ENCODE measurements at places on chromosomes 16 and 17.

- DNase-seq, result no peak
Measured at GRCh38 chr17:6927290-6928126, 68.3 kb upstream of the ALOX12 start.

DNA sequence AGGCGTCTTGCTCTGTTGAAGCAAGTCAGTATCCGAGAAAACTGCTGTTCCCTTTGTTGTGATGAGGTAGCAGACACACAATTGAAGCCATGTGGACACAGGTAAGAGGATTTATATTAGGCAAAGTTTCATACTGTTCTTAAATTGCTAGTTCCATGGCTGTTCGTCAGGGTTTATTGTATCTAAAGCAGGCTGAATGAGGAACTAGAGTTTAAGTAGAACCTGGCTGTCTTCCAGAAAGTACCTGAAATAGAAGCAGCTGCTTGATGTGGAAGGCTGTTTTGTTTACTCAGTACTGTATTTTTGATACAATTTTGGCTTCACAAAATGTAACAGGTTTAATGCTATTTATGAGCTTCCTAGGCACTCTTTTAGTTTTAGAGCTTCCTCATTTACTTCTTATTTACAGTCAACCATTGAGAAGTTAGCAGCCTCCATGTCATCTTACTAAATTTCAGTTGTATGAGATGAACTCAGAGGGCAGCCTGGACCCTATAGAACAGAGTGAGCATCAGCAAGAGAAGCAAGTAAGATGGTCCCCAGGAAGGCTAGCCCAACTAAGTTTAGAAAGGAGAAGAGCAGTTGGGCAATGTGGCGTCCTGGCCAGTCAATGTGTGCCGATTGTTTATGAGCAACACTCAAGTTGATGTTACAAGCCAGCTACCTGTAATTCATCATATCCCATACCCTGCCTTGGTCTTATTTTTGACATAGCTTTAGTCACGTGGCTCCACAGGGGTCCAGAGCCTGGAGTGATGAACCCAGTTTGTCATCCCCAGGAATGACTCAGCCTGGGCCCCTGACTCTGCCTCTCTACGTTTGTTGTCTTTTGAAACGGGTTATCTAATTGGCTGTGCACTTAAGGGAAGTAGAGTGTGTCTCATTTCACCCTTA, 9.7 kb upstream of the ARL2BP start:
- DNase-seq, result peak; percentile 49

GRCh38 chr17:71392715-71393567, 727.9 kb upstream of the SOX9 start:
- DNase-seq, result no peak

- DNase-seq, result no peak
Measured at GRCh38 chr17:68397108-68397536, 60.2 kb downstream of the WIPI1 start.

DNA sequence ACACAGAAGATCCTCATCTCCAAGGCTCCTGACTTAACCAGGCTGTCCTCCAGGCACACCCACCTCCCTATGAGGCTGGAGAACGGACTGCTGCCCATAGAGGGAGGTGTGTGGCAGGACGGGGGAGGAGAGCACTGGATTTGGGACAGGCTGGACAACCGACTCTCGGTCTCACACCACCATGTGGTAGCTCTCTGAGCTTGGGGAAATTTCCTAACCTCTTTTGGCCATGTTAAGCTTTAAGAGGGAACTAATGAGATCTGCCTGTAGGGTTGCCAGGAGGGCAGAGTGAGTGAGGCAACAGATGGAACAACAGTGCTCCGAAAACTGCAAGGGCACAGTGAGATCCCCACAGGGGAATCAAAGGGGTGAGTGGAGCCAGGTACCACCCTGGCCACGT, 32.7 kb downstream of the RHBDL3 start:
- DNase-seq, result no peak

DNA sequence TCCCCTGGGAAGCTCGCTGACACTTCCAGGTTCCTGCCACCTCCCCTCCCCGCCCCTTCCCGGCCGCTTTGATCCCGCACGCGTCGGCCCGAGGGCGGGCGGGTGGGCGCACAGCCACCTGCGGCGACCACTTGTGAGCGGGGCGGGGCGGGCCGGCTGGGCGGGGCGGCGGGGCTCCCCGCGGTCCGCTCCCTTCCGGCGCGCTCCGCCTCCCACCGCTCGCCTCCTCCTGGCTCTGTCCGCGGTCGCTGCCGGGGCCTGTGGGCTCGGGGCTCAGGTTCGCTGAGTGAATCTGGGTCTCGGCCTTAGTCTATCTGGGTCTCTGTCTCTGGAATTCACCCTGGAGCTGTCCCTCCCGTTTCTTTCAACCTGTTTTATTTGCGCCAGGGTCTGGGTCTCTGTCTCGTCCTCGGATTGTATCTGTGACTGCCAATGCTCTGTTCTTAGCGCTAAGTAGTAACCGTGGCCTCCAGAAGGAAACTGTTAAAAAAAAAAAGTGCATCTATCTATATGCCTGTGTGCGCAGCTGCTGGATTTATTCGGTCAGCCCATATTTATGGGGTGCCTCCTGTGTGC, 2.7 kb upstream of the HES7 start:
- DNase-seq, result peak; percentile 62

- no peak for DNase-seq
Measured at GRCh38 chr16:85185303-85186100, 73.2 kb upstream of the CIBAR2 start.

GRCh38 chr17:33562792-33563191, 269.7 kb upstream of the ASIC2 start:
- DNase-seq, result no peak

DNA sequence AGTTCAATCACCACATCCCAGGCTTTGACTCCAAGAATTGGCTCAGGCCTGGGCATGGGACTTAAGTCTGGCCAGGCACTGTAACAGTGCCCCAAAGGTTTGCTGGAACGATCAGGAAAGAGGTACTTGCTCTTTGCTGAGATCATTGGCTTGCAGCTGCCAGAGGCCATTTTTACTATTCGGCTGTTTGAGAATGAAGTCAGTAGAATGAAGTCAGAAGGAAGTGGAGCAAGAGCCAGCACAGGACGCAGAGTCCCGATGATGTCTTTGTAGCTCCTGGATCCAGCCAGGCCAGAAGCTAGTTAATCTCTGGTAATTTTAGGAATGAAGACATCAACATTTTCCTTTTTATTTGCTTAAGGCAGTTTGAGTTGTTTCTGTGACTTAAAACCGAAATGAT, 195.5 kb downstream of the RAB11FIP4 start:
- no peak for DNase-seq

GRCh38 chr16:50473356-50473945, 74.7 kb upstream of the NKD1 start:
- DNase-seq, result peak; percentile 46

GRCh38 chr16:5296176-5296575, 198.6 kb upstream of the EEF2KMT start:
- no peak for DNase-seq

- no peak for DNase-seq
Measured at GRCh38 chr17:28986714-28987655, 18.8 kb downstream of the SEZ6 start.

GRCh38 chr17:57138956-57139576, 54.0 kb downstream of the AKAP1 start:
- no peak for DNase-seq

DNA sequence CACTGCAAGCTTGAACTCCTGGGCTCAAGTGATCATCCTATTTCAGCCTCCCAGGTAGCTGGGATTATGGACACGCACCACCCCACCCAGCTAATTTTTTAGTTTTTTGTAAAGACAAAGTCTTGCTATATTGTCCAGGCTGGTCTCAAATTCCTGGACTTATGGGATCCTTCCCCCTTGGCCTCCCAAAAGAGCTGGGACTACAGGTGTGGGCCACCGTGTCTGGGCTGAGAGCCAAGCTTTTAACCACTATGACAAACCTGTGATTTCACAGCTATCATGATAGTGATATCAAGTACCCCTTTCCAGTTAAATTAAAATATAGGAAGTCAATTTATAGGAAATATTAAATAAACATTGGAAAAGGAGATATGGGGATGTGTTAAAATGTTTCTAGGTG, 74.6 kb upstream of the IRX6 start:
- no peak for DNase-seq

GRCh38 chr16:79848719-79849118, 248.2 kb upstream of the MAF start:
- DNase-seq, result no peak

DNA sequence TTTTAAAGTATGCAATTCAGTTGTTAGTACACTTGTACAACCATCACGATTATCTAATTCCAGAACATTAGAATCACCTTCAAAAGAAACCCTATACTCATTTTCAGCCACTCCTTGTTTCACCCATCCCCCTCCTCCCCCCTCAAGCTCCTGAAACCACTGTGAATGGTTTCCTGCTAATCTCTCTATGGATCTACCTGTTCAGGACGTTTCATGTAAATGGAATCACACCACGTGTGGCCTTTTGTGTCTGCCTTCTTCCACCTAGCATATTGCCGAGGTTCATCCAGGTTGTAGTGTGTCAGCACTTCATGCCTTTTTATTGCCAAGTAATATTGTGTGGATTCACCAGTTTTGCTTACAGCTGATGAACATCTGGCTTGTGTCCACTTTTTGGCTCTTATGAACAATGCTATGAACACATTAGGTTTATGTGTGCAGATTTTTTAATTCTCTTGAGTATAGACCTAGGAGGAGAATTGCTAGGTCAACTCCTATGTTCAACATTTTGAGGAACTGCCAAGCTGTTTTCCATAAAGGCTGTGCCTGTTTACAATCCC, 17.8 kb downstream of the EIF4A3 start:
- DNase-seq, result no peak

DNA sequence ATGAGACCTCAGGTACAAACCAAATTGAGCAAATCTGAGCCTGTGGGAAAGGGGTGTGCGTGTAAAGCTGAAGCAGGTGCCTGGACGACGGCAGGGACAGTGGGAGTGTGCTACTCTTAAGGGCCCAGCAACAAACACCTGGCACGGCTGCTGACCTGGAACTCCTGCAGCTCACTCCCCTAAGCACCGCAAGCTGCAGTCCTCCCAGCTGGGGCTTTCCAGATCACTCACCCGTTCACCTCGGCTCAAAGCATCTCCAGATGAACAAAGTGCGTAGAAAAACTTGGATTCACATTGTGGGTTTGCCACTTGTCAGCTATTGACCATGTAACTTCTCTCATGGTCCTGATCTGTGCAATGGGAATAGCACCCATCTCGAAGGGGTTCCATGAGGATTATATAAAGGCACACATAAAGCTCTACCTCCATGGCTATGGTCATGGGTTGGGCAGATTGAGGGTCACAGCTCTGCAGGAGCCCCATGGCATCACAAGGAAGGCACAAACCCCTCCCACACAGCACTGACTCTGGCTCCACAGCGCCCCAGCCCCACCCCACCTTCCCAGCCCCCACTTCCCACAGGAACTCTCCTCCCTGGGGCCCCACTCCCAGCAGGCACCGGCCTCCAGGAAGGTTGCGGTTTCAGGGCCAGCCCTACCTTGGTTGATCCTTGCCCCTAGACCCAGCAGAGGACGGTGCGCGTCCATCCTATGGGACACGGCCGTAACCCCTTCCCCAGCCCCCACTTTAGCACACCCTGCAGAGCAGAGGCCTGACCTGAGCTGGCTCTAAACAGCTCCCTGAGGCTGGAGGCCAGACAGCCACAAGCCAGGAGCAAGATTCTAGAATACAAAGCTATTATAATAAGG, 21.9 kb downstream of the ST3GAL2 start:
- no peak for DNase-seq

DNA sequence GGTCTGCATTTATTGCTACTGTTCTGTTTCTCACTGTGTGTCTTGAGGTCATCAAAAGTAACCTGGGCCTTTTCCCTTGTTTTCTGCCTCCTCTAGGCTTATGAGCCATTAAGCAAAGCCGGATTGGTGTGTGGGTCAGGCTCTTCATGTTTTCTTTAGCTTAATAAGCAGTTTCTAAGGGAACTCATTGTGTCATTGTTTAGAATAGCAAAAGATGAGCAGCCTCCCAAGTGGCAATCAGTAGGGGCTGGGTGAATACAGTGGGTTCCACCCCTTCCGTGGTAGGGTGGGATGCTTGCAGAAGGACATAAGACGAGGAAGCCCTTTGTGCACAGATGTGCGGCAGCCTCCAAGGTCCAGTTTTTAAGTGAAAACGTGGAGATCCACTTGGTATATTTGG, 34.5 kb downstream of the ABCC1 start:
- DNase-seq, result no peak

DNA sequence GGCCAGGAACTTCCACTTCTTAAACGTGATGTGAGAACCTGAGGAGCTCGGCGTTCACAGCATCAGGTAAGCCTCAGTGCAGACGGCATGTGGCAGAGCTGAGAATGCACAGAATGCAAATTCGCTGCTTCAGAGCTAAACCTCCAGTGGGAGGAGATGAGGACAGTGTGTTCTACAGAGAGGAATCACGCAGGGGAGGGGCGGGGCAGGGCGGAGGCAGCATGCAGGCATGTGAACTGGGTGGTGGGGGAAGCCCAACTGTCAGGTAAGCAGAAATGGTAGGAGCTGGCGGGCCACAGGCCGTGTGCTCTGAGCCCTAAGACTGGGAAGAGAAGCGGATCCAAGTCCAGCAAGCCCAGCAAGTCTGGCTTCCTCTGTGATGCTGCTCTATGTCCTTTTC, 94.7 kb downstream of the ZNF778 start:
- no peak for DNase-seq

DNA sequence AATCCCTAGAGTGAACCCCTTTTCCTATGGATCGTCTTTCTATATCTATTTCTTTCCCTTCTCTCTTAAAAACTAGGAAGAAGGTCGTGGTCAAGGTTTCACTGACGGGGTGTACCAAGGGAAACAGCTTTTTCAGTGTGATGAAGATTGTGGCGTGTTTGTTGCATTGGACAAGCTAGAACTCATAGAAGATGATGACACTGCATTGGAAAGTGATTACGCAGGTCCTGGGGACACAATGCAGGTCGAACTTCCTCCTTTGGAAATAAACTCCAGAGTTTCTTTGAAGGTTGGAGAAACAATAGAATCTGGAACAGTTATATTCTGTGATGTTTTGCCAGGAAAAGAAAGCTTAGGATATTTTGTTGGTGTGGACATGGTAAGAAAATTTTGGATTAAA, 9.6 kb downstream of the CYLD start:
- DNase-seq, result no peak

- no peak for DNase-seq
Measured at GRCh38 chr17:3974138-3974687, 10.0 kb upstream of the ATP2A3 start.

DNA sequence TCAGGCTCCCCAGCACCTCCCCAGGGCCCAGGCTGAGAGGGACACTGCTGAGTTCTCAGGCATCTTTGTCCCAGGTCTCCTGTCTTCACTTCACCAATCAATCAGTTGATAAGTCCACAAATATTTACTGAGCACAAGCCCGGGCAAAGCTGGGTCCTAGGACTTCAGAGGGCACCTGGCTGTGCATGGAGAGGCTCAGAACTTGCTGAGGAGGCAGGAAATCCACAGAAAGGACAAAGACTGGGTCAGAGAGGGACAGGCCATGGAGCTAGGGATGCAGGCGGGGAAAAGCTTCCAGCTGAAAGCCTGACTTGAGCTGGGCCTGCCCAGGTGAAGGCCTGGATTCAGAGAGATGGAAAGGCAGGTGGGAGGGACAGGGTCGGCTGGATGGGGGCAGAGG, 33.2 kb upstream of the C1QL1 start:
- no peak for DNase-seq

- peak; percentile 53 for DNase-seq
Measured at GRCh38 chr17:6374761-6375312, 60.1 kb downstream of the AIPL1 start.

- DNase-seq, result no peak
Measured at GRCh38 chr17:8479431-8479947, 43.8 kb downstream of the NDEL1 start.

Measured in activated CD8-positive, alpha-beta memory T cell treated with anti-CD3 and anti-CD28 coated beads, Interleukin-2, amount 10 ng/mL, durations not matched to agents 7 days and 5 days (primary cell).